Bone marrow (tissue), 2 donors: ENCODE measurements at places on chromosomes 12 and 14.
A peak's percentile ranks its signal among the peaks of the same experiment; 100 is the strongest.

- no peak for DNase-seq
Measured at GRCh38 chr12:107485731-107486130, 199.9 kb upstream of the PWP1 start.

DNA sequence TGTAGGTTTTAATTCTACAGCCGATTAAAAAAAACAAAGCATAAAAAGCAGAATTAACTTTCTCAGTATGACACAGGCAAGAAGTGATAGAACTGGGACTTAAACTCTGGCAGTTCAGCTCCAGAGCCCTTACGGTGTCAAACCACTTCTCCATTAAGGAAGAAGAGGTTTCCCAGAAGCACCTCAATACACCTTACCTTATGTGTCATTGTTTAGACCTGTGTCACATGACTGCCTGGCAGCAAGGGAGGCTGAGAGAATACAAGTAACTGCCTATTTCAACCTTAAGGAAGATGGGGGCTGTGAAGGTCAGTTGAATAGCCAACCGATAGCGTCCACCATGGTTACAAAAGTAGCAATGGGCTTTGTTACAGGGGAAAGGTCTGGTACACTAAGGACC, 54.6 kb upstream of the ARHGAP5 start:
- DNase-seq, result no peak

- peak; percentile 16 for DNase-seq
Measured at GRCh38 chr12:120713861-120714482, 3.7 kb downstream of the UNC119B start.

DNA sequence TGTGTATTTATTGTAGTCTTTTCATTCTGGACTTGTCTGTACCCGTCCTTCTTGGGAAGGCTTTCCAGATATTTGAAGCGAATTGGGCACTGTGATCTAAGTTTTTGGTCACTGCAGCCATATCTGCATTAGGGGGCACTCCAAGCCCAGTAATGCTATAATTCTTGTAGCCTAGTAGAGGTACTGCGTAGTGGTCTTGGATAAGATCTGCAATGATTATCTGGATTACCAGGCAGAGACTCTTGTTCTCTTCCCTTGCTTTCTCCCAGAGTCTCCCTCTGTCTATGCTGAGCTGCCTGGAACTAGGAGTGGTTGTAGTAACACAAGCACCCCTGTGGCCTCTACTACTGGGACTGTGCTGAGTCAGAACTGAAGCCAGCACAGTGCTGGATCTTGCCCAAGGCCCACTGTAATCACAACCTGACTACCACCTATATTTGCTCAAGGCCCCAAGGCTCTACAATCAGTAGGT, 30.0 kb downstream of the SLC38A2 start:
- DNase-seq, result no peak

- no peak for DNase-seq
Measured at GRCh38 chr12:76929499-76929898, 50.7 kb upstream of the CSRP2 start.

DNA sequence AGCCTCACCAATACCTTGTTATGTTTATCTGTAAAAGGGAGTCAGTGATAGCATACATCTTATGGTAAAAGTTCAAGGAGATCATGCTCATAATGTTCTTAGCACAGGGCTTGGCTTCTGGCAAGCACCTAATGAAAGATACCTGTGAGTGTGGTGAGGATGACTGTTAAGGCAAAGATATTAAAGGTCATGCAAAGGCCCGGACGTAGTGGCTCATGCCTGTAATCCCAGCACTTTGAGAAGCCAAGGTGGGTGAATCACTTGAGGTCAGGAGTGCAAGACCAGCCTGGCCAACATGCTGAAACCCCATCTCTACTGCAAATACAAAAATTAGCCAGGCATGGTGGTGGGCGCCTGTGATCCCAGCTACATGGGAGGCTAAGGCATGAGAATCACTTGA, 425.9 kb upstream of the TBX3 start:
- DNase-seq, result no peak

DNA sequence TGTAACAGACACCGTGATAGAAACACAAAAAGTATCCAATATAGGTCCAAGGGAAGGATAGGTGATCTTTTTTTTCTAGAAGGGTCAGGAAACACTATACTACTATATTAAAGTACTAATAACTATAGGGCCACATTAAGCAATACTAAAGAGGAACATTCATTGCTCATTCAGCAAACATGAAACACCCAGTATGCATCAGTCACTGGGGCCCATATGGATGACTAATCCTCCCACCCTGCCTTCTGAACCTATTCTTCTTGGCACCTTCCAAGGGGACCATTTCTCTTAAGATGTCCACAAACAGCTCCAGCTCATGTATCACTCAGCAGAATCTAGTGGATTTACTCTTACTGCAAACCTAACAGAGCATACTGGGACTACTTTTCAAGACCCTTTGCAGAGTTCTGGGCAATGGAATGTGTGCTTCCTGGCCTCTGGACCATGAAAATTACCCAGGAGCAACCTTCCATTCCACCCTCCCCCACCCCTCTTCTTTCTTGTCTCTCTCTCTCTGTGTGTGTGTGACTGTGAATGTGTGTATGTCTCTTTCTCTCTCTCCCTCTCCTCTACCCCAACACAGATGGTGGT, 187.9 kb downstream of the EPS8 start:
- DNase-seq, result no peak

GRCh38 chr14:70036665-70037064, 152.1 kb downstream of the SLC8A3 start:
- DNase-seq, result no peak

DNA sequence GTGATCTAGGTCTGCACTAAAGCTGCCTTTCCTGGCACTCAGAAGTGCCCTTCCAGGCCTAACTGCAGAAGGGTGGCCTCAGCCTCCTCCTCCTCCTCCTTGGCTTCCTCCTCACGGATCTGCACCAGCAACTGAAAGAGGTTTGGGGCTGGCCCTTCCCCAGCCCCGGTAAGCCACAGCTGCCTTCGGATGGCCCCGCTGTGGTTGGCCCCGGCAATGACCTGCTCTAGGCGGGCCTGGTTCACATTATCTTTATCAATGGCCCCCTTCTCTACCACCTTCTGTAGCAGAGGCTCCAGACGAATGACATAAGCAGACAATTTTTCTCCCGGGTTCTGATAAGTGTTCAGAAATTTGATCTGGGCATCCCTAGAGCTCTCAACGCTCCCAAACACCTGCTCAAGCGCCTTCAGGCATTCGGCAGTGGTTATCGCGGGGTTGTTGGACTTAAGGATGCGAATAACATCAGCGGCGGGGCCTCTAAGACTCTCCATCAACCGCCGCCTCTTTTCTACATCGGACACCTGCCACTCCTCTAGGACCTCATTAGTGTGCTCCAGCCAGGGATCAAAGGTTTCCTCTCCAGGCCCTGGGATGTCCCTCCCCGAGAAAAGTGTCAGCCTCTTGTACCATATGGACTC, 1.5 kb downstream of the PNMA1 start:
- no peak for DNase-seq

DNA sequence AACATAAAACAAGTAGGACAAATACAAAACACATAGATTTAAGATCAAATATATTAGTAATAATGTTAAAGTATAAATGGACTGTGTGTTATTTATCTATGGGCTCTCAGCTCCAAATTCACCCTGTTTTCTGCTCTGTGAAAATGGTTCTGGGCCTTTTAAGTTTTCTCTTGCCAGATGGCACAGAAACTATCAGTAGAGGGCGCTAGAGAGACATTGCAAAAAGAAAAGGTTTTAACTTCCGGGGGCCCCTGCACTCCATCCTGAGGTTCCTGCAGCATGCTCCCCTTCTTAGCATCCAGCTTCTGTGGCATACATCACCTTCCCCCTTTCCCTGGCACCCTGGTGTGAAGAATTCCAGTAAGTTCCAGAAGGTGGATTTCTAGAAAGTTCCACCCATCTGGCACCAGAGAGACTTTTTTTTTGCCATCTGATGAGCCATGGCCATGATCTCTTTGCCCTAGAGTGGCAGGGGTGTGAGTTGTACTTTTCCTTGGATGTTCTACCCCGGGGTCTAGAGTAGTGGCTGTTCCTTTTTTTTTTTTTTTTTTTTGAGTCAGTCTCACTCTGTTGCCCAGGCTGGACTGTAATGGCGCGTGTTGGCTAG, 29.3 kb downstream of the ZCRB1 start:
- no peak for DNase-seq

DNA sequence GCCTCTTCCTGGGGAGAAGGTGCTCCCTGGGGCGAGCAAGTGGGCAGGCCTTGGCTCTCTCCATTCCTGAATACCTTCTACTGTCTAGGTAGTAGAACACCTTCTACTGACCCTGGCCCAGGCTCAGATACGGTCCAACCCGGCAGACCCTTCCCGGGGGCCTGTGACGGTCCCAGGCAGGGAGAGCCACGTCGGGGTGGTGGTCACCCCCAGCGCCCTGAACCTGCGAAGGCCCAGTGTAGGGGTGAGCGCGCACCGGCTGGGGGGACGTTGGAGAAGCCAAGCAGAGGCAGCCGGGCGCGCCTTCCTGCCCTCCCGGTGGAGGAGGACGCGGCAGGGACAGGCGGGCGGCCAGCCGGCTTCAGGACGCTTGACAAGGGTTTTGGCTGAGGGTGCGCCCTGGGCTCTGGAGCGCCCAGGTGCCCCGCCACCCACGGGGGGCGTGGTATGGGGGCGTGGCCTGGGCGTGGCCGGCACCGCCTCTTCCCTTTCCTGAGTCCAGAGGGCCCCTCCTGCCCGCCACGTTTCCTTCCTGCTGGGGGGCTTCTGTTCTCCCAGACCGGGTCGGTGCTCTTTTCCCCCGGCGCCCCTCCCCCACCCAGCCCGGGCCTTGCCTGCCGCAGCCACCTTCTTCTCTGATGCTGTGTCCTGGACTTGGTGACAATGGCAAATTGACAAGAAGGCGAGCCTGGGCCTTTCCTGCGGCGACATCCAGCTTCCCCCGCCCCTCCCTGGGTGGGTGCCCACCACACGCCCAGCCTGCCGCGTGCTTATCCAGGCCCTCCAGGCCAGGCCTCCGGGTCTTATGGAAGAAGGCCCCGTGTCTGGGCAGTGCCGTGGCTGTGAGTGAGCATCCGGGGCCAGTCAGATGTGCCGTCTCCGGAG, 24.5 kb upstream of the PPP1R13B start:
- no peak for DNase-seq

GRCh38 chr14:22945642-22946041, 11.2 kb downstream of the HAUS4 start:
- DNase-seq, result no peak

GRCh38 chr12:66176105-66176900, 6.5 kb upstream of the TMBIM4 start:
- DNase-seq, result no peak

DNA sequence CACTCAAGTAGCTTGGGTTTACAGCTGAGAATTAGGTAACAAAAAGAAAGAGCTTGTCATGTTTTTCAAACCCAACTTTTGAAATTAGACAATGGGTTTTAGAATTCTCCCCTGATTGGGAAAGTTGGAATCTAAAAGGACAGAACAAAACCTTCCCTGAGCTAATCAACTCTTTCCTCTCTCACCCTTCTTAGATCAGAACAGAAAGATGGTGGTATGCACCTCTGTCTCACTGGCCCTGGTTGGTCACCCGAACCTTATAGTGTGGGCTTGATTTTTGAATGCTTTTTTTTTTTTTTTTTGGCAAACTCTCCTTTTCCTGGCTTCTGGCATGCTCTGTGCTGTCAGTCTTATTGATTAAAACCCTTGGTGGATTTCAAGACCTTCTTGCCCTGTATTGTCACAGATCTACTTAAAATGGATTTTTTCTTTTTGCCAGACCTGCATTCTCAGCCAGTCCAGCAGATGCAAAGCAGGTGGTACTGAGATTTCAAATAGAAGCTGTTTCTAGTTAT, 251.1 kb upstream of the RMST start:
- DNase-seq, result no peak

- DNase-seq, result no peak
Measured at GRCh38 chr14:91545204-91545603, 35.1 kb upstream of the PPP4R3A start.

DNA sequence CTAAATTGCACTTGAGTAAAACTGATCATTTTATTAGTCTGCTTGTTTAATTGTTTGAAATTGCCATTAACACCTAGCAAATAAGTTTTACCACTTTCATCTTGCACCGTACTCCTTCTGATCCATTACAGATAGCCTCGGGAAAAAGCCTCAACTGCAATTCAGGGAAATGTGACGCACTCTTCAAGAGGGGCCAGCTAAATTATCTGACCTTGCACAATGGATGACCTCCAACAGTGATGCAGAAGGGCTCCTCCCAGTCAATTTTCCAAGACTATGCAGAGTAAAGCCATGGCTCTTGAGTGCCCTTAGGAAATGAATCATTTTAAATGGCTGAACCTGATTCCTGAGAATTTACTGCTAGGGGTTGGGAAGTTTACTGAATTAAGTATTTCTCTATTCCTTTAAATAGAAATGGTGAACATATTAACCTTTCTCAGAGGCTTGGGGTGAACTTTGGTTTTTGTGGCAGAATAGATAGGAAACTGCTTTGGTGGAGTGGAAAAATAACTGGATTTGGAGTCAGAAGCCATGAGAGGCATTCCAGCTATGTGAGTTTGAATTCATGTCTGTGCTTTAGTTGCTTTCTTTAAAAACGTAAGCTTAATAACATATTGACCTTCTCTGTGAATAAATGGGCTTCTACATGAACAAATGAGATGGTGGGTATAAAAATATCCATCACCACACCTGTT, 64.8 kb upstream of the OVCH1 start:
- no peak for DNase-seq

DNA sequence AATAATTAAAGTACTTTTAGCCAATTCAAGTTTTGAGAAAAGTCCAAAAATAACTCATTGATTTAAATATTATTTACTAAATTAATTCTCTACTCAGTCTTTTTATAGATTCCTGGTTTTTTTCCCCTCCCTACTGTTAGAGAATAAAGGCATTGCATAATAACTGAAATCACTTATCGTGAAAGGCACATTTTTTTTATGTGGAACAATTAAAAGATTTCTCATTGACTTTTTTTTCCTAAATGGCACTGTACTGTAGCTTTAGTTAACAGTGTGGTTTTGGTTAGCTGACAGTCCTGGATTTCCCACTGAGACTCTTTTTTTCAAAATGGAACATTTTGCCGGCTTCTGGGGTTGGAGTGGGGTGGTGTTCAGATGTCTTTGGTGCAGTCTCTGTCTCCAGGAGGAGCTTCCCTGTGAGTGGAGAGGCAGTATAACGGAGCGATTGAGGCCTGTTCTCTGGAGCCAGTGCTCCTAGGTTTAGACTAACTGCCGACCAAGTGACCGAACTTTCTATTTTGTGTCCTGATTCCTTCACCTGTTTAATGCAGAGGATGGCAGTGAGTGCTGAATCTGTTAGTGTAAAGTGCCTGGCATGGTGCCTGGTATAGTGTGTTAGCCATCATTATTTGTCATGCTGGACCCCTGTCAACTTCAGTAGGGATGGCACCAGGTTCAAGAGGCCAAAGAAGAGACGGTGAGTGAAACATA, 117.7 kb downstream of the ADCK1 start:
- no peak for DNase-seq

- no peak for DNase-seq
Measured at GRCh38 chr12:67457778-67458665, 188.9 kb downstream of the CAND1 start.

DNA sequence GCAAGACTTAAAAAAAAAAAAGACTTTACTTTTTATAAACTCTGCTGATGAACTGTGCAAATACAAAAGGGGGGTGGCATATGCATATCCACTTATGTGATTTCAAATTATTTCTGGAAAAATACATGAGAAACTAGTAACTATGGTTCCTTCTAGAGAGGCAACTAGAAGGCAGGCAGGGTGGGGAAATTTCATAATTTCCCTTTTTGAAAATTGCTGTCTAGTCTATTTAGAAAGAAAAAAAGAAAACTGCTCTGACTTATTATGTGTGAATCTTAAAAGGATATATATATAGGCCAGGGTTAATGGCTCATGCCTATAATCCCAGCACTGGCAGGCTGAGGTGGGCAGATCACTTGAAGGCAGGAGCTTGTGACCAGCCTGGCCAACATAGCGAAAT, 42.3 kb downstream of the ANAPC7 start:
- DNase-seq, result no peak
